ENCODE measurements at places on chromosomes 1 and 21.

- peaks cover 11% of the 10 kb centered on the region for H3K36me3 ChIP-seq
- no peaks in the 10 kb centered on the region for H3K4me1 ChIP-seq
- H3K4me3 ChIP-seq, result no peak overlapping the region
- no peak overlapping the region for H3K27ac ChIP-seq
Measured at GRCh38 chr1:40519517-40519916, 10.9 kb downstream of the EXO5 start.

DNA sequence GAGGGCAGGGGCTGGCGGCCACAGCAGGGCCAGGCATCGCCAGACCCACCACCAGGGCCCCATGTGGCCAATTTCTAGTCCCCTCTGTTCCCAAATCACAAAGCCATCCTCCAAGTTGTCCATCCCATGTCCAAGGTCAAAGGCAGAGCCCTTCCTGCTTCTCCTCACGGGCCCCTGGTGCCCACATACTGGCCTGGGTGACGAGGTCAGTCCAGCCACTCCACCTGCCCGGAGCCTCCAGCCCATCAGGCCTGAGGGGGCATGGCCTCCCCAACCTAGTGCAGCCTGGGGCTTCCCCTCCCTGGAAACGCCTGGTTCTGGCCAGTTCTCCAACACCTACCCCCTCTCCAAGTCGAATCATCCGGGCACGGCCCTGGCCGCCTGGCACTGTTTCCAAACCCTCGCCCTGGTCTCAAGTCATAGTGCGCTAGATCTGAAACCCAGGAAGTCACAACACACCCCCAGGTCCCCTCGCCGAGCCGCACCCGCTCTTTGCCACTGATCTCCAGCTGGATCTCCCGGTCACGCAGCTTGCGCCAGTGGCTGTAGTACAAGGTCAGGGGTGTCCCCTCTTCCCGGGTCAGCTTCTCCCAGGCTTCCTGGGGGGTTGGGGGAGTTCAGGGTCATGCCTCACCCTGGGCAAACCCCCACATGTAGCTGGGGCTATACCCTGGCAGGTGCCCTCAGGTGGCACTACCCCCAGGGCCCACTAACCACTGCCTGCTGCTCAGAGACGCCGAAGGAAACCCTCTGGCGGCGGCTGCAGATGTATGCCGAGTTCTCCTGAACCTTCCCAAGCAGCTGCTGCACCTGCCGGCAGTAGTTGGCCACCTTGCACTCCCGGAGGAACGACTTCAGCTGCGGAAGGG lies 13.1 kb downstream of the NOC2L start:
- H3K4me1 ChIP-seq, result peaks cover 18% of the 10 kb centered on the region
- peaks cover 47% of the 10 kb centered on the region for H3K36me3 ChIP-seq
- peaks cover 6% of the 10 kb centered on the region for H3K27me3 ChIP-seq
- no peak overlapping the region for H3K27ac ChIP-seq

- no peaks in the 10 kb centered on the region for H3K36me3 ChIP-seq
- H3K4me3 ChIP-seq, result no peak overlapping the region
- H3K4me1 ChIP-seq, result no peaks in the 10 kb centered on the region
Measured at GRCh38 chr1:119275145-119276134, 93.1 kb upstream of the HAO2 start.

DNA sequence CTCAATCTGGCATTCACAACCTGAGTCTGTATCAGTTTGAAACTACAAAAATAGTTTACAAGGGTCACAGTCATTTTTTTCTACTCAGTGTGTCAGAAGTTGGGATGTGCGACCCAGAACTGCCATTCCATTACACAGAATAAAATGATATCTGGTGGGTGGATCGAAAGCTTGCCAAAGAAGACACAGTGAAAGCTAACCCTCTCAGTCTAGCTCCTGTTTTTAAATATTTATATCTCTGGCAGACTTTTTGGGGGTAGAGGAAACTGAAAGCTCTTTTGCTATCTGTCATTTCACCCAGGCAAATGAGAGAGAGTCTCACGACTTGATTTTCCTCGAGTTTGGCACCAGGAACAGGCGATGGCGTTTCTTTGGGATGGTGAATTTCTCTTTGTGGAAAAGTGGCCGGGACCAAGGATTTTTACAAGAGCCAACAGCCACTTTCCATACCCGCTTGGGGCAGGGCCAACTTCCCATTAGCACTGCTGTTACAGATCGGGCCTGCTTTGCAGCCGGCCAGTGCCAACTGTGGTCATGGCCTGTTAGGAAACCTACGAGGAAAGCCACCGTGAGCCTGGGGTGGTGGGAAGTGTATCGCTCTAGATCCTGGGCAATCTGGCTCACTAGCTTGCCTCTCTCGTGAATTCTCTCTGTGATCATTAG lies 185.5 kb upstream of the NFIA start:
- no peak overlapping the region for H3K4me3 ChIP-seq
- H3K36me3 ChIP-seq, result no peaks in the 10 kb centered on the region
- peaks cover 3% of the 10 kb centered on the region for H3K4me1 ChIP-seq
- DNase-seq, result no peak
- H3K27ac ChIP-seq, result peak overlapping the region; percentile 41

DNA sequence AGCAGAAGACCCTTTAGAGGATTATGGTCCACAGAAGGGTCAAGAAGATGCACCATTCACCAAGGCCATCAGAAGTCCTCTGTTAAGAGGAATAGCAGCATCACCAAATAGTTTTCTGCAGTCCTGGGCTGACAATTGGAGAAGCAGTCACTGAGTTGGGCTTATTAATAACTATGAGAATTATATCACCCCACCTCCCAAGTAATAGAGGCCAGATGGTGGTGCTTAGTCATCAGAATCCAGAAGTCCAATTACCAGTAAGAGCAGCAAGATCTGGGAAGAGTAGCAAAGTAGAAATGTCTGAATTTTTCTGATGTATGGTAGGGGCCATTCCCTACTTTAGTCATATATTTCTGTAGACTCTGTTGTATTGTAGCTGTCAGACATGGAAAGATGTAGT lies 6.1 kb upstream of the PSMA5 start:
- no peaks in the 10 kb centered on the region for H3K36me3 ChIP-seq
- DNase-seq, result no peak
- no peak overlapping the region for H3K27ac ChIP-seq
- no peaks in the 10 kb centered on the region for H3K27me3 ChIP-seq
- peaks cover 5% of the 10 kb centered on the region for H3K4me1 ChIP-seq

- H3K4me3 ChIP-seq, result no peak overlapping the region
- DNase-seq, result no peak
- H3K27ac ChIP-seq, result no peak overlapping the region
- peaks cover 6% of the 10 kb centered on the region for H3K4me1 ChIP-seq
- no peaks in the 10 kb centered on the region for H3K36me3 ChIP-seq
- no peaks in the 10 kb centered on the region for H3K27me3 ChIP-seq
Measured at GRCh38 chr1:241605146-241605805, 34.9 kb downstream of the CHML start.

GRCh38 chr21:32977216-32977615 lies 48.5 kb upstream of the OLIG2 start:
- no peaks in the 10 kb centered on the region for H3K27me3 ChIP-seq
- H3K36me3 ChIP-seq, result no peaks in the 10 kb centered on the region
- no peak for DNase-seq

DNA sequence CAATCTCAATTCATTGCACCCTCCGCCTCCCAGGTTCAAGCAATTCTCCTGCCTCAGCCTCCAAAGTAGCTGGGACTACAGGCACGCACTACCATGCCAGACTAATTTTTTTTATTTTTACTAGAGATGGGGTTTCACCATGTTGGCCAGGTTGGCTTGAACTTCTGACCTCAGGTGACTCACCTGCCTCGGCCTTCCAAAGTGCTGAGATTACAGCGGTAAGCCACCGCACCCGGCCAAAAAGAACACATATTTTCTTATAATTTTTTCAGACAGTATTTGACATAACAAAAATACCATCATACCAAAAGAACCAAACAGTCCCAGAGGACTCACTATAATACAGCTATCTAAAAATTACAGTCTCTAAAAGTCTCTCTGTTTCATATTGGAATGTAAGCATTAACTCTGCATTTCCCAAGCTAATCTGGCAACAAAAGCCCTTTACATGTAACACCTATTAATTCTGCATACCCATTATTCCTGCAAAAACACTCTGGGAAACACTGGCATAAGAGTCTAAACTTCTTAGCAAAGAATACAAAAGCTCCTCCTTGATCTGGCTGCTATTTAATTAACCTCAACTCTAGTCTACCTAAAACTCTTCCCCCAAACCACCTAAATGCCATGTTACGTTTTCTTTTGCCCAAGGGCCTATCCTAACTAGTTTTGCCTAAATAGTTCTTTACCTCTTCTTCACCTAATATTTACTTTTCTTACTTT lies 26.9 kb downstream of the WDR26 start:
- DNase-seq, result no peak
- H3K27me3 ChIP-seq, result no peaks in the 10 kb centered on the region
- peaks cover 47% of the 10 kb centered on the region for H3K36me3 ChIP-seq
- H3K4me1 ChIP-seq, result peaks cover 19% of the 10 kb centered on the region
- no peak overlapping the region for H3K27ac ChIP-seq
- H3K4me3 ChIP-seq, result no peak overlapping the region

GRCh38 chr21:39096754-39097153 lies 86.5 kb downstream of the PSMG1 start:
- no peaks in the 10 kb centered on the region for H3K36me3 ChIP-seq
- H3K27me3 ChIP-seq, result no peaks in the 10 kb centered on the region
- no peak overlapping the region for H3K4me3 ChIP-seq

DNA sequence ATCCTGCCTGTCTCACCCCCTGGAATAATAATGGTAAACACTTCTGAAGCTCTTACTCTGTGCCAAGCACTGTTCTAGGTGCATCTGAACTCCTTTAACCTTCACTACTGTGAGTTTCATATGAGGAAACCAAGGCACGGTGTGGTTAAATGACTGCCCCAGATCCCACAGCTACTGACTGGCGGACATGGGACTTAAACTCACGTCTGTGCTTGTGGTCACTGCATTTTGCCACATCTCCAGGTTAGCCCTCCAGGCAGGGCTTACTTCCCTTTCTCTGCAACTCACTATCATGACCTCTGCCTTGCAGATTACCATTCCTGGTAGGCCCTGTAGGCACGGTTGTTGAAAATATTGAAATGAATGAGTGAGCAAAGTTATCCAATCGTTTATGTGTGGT lies 83.4 kb downstream of the ADSS2 start:
- H3K36me3 ChIP-seq, result no peaks in the 10 kb centered on the region
- DNase-seq, result no peak
- H3K4me1 ChIP-seq, result no peaks in the 10 kb centered on the region
- H3K4me3 ChIP-seq, result no peak overlapping the region
- H3K27me3 ChIP-seq, result no peaks in the 10 kb centered on the region

GRCh38 chr1:212161231-212161781 lies 123.9 kb upstream of the PPP2R5A start:
- no peak for DNase-seq
- H3K36me3 ChIP-seq, result no peaks in the 10 kb centered on the region
- H3K27me3 ChIP-seq, result no peaks in the 10 kb centered on the region
- H3K4me3 ChIP-seq, result no peak overlapping the region
- peaks cover 4% of the 10 kb centered on the region for H3K4me1 ChIP-seq

GRCh38 chr1:217048104-217048707 lies 325.0 kb upstream of the ESRRG start:
- no peaks in the 10 kb centered on the region for H3K4me1 ChIP-seq
- no peaks in the 10 kb centered on the region for H3K27me3 ChIP-seq
- no peak overlapping the region for H3K27ac ChIP-seq
- DNase-seq, result no peak

DNA sequence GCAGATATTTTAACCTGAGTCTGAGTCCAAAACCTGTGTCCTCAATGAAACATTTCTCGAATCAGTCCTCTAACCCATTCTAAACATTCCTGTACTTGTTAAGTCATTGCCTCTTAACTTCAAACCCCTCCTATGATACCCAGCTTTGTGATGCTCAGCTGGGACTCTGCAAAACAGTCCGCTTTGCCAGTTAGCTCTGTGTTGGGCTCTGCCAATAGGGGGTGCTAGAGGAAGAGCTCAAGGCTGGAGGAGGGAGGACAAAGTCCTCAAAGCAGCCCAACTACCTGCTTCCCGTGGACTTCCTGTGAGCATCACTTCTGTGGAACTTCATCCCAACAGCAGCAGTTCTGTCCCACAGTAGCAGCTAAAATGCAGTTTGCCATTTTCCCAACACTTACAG lies 38.1 kb upstream of the SYT14 start:
- H3K36me3 ChIP-seq, result no peaks in the 10 kb centered on the region
- no peak overlapping the region for H3K27ac ChIP-seq
- no peaks in the 10 kb centered on the region for H3K4me1 ChIP-seq
- no peak for DNase-seq
- H3K27me3 ChIP-seq, result no peaks in the 10 kb centered on the region

DNA sequence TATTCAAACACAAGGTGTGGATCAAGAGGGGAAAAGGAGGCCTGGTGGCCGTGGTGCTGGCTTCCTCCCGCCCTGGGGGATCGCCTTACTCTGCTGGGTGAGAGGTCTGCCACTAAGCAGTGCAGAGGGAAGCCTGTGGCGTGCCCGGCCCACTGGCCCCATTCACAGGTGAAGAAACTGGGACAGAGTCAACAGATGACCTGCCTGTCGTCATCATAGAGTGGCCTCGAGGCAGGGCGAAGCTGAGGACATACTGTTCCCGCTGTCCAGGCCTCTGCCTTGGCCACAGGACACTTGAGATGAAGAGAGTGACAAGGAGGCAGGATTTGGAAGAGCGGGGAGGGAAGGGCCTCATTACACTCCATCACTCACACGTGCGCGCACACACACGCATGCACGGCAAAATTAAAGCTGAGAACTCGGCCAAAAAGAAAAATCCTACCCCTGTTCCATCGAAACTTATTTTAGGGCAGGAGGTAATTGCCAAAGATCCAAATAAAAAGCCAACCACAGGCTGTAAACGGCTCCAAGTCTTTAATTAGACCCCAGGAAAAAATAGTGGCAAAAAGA lies 50.5 kb downstream of the CASZ1 start:
- H3K27ac ChIP-seq, result no peak overlapping the region
- no peak overlapping the region for H3K4me3 ChIP-seq
- no peaks in the 10 kb centered on the region for H3K36me3 ChIP-seq
- no peaks in the 10 kb centered on the region for H3K4me1 ChIP-seq
- no peak for DNase-seq
- H3K27me3 ChIP-seq, result no peaks in the 10 kb centered on the region

DNA sequence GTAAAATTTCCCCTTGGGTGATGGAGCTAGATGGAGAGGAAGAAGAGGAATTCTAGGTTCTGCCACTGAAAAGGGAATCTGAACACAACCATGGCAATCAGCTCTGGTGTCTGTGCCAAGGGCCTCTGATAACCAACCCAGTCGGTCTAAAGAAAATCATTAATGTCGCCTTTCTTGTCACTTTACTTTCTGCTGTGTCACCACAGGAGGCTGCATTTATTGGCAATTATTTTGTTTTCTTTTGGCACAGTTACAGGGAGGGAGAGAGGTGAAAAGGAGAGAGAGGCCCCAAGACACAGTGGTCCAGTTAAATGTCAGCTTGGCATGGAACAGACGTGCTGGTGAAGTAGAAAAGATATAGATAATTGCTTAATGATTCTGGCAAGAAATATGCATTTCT lies 287.0 kb downstream of the ASTN1 start:
- H3K36me3 ChIP-seq, result no peaks in the 10 kb centered on the region
- H3K4me1 ChIP-seq, result peaks cover 3% of the 10 kb centered on the region
- no peak overlapping the region for H3K27ac ChIP-seq
